Activated T-helper 9 cell treated with anti-CD3 and anti-CD28 coated beads, Interleukin-2, amount 50 U/mL, for 16 hours (primary cell): ENCODE measurements at places on chromosomes 12 and 14.

DNA sequence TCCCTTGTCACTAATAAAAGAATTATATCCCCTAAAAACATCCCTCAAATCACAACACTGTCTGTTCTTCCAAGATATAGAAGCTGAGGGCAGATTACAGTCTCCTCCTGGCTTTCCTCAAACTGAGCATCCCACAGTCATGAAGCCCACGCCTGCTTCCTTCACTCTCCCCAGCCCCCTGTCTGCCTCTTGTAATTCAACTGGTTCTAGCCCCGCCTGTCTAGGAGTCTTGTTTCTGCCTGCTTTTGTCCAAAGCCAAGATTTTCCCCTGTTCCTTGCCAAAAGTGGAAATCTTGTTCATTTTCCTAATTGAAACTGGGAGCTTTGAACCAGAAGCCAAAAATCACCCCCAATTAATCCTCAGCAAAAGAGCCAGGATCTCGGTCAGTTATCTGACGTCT lies 35.9 kb upstream of the PWP1 start:
- no peak for DNase-seq

DNA sequence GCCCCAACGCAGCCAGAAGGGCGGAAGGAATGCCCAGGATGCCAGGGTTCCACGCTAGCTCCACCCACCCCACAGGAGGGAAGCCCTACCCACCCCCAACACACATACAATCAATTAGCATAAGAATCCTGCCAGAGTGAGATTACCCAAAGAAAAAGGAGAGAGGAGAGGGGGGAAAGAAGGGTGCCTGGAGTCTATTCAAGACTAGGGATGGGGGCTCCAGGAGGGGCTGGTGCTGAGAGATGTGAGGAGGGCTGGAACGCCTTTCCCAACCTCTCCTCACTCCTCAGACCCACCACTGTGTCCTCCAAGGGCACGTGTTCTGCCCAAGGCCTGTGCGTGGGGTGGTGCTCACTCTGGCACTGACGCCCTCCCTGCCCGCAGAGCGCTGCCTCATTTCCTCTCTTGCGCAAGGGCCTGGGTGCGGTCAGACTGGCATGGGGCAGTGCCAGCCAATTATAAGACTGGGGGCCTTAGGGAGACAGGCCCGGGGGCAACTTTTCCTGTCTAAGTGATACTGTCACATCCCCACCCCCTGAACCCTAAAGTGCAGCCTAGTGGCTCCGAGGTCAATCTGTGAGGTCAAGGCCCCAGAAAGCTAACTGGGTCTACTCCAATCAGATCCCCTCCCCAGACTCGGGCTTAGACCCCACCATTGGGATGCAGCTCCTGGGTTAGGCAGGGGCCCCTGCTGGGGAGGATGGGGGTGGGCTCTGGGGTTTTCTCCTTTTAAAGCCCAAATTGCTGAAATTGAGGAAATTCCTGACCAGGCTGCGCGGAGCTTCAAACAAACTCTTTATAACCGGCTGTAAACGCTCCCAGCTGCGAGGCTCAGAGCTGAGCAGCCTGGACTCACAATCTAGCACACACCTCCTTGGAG lies 10.2 kb upstream of the ITGB7 start:
- no peak for DNase-seq

DNA sequence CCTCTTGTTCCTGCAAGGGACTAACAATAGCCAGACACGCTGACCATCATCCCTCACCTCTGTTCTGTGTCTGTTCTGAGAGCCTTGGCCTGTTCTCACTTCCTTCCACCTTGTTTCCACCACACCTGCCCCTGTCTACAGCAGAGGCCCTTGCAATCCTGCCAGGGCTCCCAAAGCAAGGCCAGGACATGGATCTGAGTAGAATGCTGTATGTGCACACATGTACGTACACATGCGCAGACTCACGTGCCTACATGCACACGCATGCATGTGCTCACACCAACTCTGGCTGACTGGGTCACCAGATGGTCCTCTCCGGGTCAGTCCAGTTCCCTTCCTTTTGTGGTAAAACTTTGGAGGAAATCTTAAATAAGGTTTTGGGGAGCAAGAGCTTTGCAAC lies 133.0 kb upstream of the C14orf180 start:
- no peak for DNase-seq

GRCh38 chr12:16271062-16271461 lies 6.4 kb downstream of the SLC15A5 start:
- DNase-seq, result no peak

DNA sequence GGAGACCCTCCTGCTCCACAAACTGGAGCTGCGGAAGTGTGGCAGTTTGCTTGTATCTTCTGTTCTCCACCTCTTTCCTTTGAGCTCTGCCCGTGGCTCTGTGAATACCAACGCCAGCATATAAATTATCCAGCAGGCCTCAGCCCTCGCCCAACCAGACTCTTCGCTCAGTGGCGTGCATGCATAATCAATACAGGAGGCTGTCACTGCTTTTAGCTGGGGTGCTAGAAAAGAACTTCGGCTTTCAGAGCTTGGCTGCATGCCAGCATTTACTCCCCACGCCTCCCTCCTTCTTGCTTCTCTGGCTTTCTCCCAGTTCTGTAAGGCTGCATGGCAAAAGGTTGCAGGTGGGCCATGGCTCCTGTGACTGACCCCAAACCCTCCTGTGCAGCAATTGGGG lies 26.9 kb downstream of the NRXN3 start:
- DNase-seq, result no peak

GRCh38 chr14:68781161-68782021 lies 11.5 kb downstream of the ZFP36L1 start:
- no peak for DNase-seq

DNA sequence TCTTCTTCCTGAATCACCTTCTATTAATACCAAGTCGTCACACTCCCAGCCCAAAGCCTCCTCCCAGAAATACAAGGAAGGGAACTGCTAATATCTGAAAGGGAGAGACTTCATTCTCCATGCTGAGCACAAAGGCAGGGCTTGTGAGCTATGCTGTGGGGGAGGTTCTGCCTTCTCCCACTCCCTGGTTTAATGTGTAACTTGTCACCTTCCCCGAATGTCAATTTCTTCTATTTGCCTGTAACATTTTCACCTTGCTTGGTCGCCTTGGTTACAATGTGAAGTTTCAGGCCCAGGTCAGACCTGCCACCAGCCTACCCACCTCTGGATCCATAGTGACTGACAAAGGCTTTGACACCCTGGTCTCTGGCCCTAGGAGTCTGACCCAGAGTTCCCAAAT lies 82.0 kb upstream of the ESRRB start:
- no peak for DNase-seq

- no peak for DNase-seq
Observed at GRCh38 chr14:58770491-58770982, 132.8 kb downstream of the DACT1 start.

DNA sequence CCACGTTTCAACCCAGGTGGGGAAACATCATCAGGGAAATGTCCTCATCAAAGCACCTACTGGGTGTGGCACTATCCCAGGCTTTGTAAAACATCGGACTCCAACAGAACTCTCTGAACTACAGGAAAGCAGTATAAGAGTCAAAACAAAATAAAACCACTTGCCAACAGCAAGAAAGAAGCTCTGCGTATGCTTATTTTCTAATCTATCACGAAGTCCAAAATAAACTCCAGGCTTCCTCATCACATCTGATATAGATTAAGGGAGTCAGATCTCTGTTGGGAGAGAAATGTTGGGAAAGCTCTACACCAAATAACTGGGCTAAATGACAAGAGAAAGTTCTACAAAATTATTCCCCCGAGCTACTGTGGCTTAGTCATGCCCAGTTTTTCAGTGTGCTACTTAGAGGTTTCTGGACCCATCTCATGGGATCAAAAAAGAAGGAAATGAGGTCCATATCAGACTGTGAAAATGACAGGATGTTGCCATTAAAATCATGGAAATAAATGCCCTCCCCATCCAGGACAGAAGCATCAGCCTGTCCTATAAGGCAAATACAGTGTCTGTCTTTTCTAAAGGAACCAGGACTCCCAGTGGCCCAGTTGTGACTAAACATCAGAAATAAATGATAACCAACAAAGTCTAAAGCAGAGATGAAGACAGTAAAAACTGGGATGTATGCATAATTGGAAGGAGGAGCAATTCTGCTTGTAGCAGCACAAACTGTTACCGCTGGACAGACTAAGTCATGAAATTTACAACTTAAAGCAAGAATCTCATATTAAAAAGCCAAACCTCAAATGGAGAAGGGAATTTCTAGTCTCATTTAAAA lies 149.5 kb downstream of the STXBP6 start:
- DNase-seq, result no peak

GRCh38 chr14:101767618-101768362 lies 6.3 kb downstream of the PPP2R5C start:
- no peak for DNase-seq

DNA sequence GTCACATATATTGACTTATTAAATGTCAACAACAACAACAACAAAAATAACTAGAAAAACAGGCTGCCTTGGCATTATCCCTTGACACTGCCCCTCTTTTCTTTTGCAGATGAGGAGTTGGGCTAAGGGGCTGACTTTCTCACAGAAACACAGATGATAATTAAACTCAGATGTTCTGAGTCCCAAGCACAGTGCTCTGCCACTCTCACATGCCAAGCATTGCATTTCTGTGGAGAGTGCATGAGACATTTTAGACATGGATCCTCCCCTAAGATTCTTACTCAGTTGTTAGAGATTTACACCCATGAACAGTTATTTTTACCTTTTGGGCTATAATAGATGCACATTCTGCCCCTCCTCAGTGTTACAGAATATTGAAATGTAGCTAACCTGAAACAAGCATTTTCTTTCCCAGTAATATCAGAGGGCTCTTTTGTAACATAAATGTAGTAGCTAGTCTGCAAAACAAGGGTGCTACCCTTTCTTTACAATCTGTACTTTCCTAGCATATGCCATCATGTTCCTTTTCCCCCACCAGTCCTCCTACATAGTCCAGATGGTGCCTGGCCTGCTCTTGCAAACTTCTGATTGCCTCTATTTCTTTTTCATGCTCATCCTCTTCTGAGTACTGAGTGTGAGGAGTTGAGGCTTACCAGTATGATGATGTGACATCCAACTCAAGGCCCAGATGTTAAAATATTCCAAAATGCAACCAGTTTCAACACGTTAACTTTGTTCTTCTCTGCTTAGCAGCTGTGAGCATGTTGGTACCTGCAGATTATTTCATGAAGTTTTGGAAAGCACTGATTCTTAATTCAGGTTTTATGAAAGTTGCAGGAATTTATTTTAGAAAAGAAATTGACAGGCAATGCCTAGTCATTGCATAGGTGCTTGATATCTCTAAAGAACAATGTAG lies 125.0 kb upstream of the ATP2B1 start:
- no peak for DNase-seq

GRCh38 chr12:85821206-85821605 lies 15.0 kb downstream of the RASSF9 start:
- no peak for DNase-seq

DNA sequence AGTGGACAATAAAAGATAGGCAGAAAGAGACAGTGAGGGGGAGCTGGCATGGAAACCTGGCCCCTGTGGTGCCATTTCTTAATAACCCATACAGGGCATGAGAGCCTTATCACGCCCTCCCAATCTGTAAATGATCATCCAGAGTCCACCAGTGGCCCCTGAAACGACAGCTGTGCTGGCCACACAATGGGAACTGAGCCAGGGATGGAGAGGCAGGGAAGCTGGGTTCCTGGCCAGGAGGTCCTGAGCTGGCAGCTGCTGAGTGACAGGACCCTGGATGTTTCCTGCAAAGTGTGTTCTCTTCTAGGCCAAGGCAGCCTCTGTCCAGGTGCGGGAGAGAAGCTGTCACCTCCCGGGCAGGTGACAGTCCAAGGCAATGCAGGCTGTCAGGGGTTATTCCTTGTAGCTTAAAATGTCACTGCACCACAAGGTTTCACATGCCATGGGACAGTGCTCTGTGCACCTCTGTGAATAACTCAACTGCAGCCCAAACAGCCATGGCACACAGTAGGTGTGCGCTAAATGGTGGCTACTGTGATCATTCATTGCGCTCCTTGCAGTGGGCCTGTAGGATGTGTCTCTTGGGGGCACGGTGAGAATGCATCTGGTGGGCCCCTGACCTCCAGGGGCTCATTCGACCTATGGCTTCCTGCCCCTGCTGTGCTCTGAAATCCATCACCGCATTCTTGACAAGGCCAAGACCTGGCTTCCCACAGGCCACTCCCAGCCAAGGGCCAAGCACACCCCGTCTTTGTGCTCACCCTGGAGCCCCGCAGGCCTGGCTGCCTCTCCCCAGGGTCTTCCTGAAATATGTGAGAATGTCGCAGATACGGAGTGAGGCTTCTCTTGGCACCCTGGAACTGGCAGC lies 46.3 kb upstream of the BCL11B start:
- no peak for DNase-seq

GRCh38 chr14:104424406-104425072 lies 155.0 kb upstream of the C14orf180 start:
- no peak for DNase-seq

- no peak for DNase-seq
Observed at GRCh38 chr14:92644171-92644969, 104.1 kb downstream of the LGMN start.

DNA sequence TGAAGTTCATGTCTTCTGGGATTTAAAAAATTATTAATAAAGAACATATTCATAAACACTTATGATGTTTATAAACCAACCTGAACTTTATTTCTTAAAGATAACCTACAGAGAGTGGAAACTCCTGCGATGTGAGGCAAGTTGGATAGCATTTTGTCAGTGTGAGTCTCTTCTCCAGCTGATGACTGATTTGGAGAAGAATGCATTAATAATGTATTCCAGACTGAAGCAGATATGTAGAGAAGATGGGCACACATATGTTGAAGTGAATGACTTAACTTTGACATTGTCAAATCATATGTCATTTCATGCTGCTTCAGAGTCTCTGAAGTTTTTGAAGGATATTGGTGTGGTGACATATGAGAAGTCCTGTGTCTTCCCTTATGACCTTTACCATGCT lies 7.3 kb downstream of the HELB start:
- DNase-seq, result no peak

DNA sequence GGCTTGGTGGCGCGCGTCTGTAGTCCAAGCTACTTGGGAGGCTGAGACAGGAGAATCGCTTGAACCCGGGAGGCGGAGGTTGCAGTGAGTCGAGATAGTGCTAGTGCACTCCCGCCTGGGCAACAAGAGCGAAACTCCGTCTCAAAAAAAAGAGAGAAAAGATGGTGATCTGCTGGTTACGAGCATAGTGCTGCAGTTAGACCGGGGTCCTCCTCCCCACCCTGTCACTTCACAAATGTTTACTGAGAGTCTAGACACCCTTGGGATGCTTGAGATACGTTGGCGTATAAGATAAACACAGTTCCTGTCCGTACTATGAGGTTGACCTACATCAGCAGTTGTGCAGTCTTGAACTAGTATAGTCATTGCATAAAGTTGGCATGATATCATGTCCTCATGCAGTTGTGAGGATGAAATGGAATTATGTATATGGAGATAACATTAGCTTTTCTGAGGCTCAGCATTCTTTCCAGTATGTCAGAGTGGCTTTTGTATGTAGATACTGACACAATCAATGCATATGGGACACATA lies 787 bp downstream of the ACAD10 start:
- DNase-seq, result no peak

- no peak for DNase-seq
Observed at GRCh38 chr14:32426586-32427388, 97.7 kb downstream of the AKAP6 start.
